NCI-H1048 (cell line): ENCODE measurements at places on chromosomes 1 and 21.

GRCh38 chr1:226675715-226676357 is 63.2 kb downstream of the ITPKB start:
- DNase-seq = no peak

DNA sequence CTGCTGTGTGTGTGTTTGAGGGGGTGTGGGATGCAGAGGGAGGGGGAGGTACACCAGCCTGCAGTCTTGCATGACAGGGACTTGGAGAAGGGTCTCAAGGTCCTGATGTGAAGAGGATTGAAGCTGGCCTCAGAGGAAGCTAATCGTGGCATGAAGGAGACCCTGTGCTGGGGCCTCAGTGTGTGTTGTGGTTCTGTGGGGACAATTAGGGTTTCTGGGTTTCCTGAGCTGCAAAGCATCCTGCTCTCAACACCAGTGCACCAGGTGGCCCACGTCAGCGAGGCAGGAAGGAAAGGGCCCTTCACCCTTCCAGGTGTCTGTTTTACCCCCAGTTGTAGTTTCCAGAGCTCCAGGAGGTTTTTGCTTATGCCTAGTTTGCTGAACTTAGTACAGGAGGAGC is 52.8 kb downstream of the TENT5C start:
- no peak for DNase-seq

GRCh38 chr1:162303004-162303344 is 73.7 kb downstream of the SPATA46 start:
- DNase-seq = no peak

GRCh38 chr1:231986631-231987336 is 360.2 kb downstream of the DISC1 start:
- DNase-seq = no peak

DNA sequence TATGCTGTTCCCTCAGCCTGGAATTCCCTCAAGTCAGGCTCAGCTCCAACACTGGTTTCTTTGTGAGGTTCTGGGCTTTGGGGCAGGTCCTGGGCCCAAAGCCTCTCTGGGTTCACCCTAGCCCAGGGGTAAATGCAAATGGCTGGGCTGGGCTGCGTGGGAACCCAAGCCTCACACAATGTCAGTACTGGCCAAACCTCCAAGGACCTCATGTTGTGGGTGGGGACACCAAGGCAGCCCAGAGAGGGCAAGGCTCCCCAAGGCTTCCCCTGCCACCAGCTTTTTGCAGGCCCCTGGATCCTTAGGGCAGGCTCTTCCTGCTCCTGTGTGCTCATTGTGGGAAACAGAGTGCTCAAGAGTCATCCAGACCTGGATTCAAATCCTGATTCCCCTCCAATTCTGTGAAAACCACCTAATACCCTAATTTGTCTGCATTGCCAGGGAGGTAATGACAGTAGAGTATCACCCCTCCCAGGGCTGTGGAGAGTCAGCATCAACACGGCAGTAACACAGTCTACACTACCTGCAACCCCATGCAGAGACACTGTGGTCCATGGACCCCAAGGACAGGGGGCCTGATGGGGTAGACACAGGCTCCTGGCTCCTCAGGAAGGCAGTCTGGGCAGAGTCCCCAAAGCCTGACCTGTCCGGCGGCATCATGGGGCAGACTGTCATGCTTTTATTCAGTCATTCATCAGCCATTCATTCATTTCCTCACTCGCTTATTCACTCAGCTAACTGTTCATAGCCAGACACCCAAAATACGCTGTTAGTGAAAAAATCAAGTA is 85.7 kb downstream of the DMRTB1 start:
- DNase-seq = no peak

- no peak for DNase-seq
These were observed 1.4 kb downstream of the ACADM start for GRCh38 chr1:75725861-75726361.

GRCh38 chr1:240985081-240985480 is 371.9 kb downstream of the RGS7 start:
- no peak for DNase-seq

- no peak for DNase-seq
These were observed 82.4 kb upstream of the PROX1 start for GRCh38 chr1:213905344-213905743.
